ENCODE measurements at places on chromosomes 11 and 22. TPM values are rescaled to one million over a fixed set of nuclear protein-coding genes. Genes with fewer than 3 reads are reported as not detected.
A peak's percentile ranks its signal among the peaks of the same experiment; 100 is the strongest.

Gene KRTAP5-1
- total RNA-seq = not detected

Gene DENND6B
- 3.1 TPM for total RNA-seq

Gene VSIG10L2
- total RNA-seq = not detected

Gene OR10G7
- total RNA-seq = not detected

DNA sequence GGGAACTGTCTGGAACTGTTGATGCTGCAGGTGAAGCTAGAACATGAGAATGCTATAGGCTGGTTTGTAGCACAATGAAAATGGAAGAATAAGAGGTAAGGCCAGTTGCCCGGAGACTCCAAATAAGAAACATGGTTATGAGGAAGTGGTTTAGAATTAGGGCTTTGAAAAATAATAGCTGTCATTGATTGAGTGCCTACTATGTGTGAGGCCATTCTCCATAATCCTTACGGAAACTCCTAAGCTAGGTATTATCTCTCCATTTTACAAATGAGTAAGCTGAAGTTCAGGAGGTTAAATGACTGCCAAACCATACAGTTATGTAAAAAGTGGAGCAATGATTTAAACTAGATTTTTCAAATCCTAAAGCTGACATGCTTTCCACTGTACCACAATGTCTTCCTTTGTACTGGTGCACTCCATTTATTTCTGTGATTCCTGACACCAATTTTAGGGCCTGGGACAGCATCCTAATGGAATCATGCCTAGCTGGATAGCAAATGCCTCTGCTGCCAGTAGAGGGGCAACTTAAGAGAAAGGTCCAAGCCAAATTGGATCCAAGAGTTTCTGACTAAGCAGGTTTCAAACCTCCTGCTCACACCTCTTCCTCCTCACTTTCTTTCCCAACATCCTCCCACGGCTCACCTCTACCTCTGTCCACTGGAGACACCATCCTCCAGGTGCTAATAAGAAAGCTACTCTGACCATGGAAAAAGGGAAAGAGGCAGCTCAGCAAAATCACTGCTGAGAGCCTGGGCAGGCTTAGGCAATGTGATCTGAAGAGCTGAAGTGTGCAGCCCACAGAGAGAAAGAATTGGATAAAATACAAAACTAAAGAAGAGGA, 46.9 kb upstream of the PICALM start:
- DNase-seq = no peak

DNA sequence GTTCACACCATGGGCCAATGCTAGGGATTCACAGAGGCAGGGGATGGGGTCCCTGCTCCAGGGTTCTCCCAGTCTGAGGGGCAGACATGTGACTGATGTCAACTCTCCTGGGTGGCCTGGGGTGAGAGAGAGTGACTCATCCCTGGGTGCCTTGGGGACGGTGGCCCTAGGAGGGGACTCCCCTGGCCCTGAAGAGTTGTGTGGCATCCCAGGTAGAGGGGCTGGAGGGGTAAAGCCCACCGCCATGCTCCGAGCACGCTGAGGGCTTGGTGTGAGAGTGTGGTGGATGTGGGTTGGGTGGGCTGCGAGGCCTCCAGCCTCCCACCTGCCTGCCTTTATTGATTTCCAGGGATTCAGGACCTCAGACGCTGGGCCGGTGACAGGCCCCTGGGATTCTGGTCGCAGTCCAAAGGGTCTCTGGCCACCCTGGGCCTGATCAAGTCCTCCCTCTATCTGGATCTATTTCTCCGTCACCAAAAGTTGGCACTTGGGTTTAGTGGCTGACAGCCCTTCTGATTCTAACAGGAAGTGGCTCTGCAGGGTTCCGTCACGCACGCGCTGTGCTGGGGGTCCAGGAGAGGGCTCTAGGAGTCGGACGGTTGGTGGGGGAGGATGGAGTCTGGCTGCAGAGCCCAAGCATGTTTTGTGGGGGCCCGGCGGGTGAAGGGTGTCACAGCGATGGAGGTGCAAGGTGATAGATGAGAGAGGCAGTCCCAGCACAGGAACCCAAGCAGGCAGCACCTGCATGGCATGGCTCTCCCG, 27.3 kb upstream of the WNT7B start:
- no peak for DNase-seq

DNA sequence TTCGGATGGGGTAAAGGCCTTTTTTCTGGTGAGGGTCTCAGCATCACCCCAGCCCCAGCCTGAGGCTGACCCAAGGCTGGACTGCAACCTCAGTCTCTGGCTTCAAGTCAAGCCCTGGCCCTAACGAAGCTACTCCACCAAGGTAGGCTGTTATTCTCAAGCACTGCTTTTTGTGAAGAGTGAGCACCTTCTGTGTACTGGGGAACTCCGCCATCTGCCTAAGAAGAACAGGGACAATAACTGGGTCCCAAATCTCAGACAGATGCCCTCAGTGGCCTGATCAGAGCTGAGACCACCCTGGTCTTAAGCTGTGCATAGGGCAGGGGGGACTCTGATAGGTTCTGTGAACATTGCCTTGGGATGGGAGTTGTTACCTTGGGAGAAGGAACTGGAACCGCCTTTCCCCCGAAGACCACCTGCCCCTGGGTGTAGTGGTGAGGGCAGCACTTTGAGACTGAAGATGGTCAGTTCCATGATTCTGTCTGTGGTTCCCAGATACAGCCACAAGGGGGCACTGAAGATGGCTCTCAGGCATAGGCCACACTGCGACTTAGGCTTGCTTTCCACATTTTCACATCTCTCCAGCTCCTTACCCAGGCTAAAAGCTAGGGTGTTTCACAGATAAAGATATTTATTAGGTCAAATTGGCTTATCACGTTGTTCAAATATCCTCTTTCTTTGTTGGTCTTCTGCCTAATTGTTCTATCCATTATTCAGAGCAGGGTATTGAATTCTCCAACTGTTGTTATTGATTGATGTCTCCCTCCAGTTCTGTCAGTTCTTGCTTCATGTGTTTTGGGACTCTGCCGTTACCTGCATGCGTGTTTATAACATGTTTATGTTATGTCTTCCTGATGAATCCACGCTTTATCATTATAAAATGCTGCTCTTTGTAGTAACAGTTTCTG, 11.8 kb upstream of the UVRAG start:
- DNase-seq = peak; percentile 70

GRCh38 chr22:35560366-35560765, 19.7 kb downstream of the RASD2 start:
- no peak for DNase-seq

- DNase-seq = no peak
These were observed 175.7 kb upstream of the PITPNB start for GRCh38 chr22:28094771-28095170.

GRCh38 chr11:61585115-61585514, 4.2 kb upstream of the SYT7 start:
- DNase-seq = no peak

GRCh38 chr11:130464291-130464812, 15.9 kb downstream of the ADAMTS15 start:
- DNase-seq = no peak

DNA sequence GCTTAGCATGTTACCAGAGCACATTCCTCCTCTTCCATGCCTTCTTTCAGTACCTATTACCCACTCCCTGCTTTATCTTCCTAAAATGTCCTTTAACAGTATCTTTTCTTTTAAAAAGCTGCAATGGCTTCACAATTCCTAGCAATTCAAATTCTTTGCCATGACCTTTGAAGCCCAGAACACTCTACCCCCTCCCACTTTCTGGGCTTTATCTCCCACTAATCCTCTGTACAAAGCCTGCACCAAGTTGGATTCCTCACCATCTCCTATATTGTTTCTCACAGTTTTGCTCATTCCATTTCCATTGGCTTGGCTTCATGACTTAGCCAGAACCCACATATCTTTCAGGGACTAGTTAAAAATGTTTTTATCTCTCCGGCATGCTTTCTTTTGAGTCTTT, 80.9 kb downstream of the FAM76B start:
- no peak for DNase-seq

DNA sequence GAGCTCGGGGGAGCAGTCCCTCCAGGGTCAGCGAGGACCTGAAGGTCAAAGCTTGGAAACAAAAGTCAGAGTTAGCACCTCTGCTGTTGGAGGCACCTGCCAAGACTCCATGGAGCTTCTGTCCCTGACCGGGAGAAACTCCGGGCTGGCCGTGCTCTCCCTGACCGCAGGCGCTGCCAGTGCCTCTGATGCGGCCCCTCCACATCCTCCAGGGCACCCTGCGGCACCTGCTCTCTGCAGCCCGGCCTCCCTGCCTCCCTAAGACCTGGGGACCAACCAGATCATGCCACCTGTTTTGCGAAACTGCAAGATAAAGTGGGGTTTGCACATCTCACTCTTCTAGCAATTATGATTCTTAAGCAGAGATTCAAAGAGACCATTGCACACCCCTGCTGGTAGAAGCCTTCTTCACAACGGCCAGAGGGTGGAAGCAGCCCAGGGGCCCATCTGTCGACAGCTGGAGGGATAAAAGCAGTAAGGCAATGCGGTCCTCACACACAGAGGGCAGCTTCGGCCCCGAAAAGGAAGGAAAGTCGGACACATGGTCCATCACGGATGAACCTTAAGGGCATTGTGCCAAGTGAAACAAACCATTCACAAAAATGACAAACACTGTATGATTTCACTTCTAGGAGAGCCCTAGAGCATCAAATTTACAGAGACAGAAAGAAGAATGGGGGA, 477.1 kb downstream of the BRD1 start:
- no peak for DNase-seq

GRCh38 chr11:100753172-100753543, 66.1 kb downstream of the ARHGAP42 start:
- DNase-seq = no peak

Measured in omental fat pad (tissue), 4 donors.